ENCODE measurements at places on chromosomes 13 and 19.

GRCh38 chr13:97248243-97248642, 26.1 kb downstream of the MBNL2 start:
- DNase-seq = no peak

DNA sequence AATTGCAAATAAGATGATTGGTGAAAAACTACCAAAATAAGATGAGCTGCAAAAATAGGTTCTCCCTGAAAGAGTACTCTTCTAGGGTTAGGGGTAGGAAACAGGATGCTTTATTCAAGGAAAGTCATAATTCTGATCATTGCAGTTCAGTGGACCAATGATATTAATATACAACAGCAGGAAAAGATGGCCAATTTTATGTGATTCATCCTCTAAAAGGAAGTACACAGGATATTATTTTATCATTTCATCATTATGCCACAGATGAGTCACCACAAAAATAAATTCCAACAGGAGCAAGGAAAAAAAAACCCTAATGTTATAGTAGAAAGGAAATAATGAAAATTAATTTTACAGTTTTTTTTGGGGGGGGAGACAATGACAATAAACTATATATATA, 205.0 kb downstream of the NALCN start:
- peak; percentile 65 for DNase-seq

DNA sequence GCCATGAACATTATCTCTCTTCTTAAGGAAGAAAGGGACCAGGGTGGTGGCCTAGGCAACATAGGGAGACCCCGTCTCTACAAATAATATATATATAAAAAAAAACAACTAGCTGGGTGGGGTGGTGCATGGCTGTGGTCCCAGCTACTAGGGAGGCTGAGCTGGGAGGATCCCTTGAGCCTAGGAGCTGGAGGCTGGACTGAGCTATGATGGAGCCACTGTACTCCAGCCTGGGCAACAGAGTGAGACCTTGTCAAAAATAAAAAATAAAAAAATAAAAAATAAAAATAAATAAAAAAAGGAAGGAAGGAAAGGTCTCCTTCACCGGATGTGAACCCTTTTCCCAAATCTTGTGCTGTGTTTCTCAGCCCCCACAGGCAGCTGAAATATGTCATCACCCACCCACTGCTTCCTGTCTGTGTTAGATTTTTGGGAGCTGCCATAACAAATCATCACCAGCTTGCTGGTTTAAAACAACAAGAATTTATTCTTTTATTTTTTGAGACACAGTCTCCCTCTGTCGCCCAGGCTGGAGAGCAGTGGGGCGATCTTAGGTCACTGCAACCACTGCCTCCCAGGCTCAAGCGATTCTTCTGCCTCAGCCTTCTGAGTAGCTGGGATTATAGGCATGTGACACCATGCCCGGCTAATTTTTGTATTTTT, 9.5 kb upstream of the TSPAN16 start:
- peak; percentile 49 for DNase-seq

DNA sequence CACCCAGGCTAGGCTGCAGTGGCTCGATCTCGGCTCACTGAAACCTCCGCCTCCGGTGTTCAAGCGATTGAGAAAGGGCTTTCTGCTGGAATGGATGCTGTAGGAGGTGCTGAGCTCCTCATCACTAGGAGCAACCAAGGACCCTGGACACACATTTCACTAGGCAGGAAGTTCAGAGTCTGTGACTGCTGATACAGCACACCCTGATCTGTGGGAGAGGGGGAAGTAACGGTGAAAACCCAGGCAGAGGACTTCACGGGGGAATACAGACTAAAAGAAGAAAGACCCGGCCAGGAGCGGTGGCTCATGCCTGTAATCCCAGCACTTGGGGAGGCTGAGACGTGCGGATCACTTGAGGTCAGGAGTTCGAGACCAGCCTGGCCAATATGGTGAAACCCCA, 11.9 kb upstream of the NOTCH3 start:
- no peak for DNase-seq

DNA sequence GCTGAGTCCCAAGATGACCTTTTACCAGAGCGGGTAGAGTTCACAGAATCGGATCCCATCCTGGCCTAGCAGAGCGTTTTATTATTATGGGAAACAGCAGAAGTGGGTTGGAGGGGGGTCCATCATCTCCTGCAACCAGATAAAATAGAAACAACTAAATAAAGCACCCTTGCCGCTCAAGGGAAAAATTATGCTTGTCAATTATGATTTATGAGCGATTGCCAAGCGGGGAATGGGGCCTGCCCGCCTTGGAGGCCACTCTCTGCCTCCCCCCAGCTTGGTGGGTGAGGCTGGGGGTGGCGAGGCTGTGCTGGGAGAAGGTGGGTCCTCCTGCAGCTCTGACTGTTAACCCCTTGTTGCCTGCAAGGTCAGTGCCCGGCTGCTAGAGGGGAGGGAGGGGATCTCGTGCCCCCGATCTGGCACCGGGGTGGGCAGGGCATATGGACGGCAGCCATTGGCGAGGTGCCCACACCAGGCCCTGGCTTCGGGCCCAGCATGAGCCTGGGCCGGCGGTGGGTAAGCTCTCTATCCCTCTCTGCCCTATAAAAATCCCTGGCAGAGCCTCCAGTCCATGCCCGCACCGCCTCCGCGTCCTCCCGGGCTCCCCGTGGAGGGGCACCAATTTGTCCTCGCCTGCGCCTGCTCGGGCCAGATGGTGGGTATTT, 129.1 kb downstream of the URI1 start:
- DNase-seq = no peak

GRCh38 chr19:802498-803098, 5.3 kb downstream of the PTBP1 start:
- DNase-seq = peak; percentile 81

GRCh38 chr13:61202042-61202441, 213.6 kb downstream of the PCDH20 start:
- no peak for DNase-seq

DNA sequence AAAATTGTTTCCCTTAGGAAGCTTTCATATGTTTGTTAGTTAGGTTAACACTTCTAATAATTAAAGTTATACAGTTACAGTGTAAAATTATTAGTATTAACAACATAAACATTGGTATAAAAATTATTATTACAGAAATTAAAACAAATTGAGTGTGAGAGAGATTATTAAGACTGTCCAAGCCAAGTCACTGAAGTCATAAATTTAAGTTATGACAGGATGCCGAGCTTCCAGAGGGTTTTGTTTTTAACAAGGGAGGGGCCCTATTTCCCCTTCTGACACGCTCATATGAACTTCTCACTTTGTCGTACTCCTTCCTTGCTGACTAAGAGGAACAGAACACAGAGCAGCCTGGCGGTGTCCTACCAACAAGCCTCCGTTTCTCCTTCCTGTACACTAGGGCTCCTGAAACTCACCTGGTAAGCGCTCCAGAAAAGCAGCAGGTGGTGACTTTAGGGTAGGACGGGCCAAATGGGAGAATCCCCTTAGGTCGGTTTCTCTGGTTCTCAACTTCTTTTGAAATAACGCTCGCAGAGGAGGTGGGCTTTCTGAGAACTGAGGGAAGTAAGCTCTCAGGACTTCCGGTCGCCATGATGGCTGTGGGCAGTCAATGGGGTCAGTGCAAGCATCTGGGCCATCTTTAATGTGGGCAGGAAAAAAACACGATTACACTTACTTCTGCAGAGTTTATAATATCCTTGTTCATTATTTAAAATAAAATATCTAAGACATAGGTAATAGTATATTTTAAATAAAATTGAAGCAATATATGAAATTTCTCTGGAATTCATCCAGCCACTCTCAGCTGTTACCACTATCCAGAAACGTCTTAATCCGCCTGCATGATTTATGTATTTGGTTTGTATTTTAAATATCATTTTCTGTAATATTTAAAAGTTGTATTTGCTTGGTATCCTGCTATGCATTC, at the start of gene CARD8:
Gene CARD8, minus strand, starts transcription at position 537 of the 928 bp plus-strand sequence. CDS start 14,892 bp downstream, outside the sequence.
- peak; percentile 91 for DNase-seq

DNA sequence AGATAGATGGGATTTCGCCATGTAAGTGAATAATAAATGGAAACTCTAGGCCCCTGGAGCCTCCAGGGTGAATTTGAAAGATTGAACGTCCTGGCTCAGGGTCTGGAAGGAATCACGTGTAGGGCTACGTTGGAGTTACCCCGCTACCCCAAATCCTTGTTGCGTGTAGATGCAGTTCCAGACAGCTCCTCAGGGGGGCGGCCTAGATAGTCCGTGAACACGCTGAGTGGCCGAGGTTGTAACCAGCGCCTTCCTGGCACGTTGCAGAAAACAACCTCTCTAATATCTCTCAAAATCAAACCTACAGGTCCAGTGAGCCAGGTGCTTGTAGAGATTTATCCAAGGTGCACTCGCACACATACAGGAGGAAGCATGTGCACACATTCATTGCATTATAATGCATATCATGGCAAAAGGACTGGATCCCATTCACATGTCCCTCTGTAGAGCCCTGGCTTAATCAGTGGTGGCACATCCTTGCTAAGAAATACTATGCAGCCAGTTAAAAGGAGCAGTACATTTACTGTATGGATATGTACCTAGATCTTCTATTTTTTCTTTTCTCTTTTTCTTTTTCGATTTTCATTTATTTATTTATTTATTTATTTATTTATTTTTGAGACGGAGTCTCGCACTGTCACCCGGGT, 2.5 kb upstream of the KEAP1 start:
- peak; percentile 75 for DNase-seq

GRCh38 chr19:55082020-55082851, 6.6 kb downstream of the EPS8L1 start:
- peak; percentile 68 for DNase-seq

GRCh38 chr19:49017666-49018351, 918 bp upstream of the LHB start:
- DNase-seq = peak; percentile 62

- no peak for DNase-seq
Measured at GRCh38 chr19:2732157-2732725, 7.6 kb downstream of the SLC39A3 start.

DNA sequence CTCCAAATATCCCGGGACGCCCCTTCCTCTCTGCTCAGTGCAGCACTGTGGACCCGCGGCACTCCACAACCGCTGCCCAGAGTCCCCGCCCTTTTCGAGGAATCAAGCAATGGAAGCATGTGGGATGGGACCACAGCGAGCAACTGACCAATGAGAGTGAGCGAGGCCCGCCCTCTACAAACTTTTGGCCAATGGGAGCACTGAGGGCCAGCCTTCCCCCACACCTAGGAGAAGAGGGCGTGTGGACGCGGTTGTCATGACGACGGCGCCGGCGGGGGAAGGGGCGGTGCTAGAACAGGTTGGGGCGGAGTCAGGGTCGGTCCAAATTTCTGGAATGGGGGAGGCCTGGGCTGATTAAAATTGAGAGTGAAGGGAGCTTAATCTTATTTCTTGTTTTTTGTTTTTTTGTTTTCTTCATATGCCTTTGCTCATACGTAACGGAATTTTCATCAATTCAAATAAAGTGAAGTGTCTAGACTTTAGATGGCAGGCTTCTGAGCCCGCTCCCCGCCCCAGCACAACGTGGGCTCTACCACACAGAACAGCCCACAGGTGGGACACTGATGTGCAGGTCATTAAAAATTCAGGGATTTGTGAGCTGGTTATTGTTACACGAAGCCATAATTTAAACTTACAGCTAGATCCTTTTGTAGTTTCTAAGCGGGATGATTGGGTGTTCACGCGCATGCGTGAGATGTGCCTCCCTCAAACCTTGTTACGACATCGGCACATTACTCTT, at the start of gene DNAAF3:
Gene DNAAF3, minus strand, starts transcription at position 84 of the 739 bp plus-strand sequence. CDS start 200 bp downstream, outside the sequence.
- DNase-seq = peak; percentile 99

DNA sequence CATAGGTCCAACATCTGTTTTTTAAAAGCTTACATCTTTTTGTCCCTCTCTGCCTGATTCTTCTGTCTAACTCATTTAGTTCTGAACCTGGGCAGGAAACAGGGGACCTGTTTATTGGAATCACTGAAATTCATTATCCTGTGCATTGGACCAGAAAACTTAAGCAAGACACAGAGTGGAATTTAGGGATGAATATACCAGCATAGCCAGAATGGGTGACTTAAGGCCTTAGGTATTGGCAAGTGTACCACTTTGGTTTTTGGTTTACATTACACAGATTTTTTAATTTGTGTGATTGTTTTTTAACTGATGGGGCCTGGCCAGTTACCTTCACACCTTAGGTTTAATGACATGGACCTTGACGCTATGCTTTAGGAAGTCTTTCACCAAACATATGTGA, 232.5 kb downstream of the GPC5 start:
- DNase-seq = no peak

DNA sequence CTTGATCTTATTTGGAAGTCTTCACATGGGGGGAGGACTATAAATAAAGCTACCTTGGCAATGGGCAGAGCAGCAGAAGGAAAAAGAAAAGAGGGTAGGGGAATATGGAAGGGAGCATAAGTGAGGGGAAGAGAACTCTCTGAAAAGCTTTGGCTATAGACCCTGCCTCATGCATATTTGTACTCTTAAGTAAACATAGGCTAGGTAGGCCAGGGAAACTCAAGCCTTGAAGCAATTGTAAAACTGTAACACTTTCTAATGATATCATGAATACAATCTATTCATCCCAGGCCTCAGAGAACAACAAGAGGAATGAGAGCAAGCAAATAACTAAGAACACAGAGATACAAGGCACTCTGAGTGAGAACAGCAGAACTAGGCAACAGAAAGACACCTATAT, 20.4 kb downstream of the MYCBP2 start:
- no peak for DNase-seq

- no peak for DNase-seq
Measured at GRCh38 chr13:39186205-39186875, 148.1 kb downstream of the NHLRC3 start.

DNA sequence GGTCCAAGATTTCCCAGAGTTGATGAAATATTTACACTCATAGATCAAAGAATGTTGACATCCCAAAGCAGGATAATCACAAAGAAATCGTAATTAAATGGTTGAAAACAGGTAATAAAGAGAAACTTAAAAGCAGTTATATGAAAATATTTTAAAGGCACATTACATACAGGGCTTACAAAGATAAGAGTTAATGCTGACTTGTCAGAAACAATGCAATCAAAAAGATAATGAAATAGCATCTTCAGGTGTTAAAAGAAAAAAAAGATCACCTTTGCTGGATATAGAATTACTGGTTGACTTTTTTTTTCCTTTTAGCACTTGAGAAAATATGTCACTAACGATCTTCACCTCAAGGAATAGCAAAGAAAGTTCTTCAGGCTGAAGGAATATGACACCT, 48.8 kb downstream of the KCTD15 start:
- DNase-seq = no peak

DNA sequence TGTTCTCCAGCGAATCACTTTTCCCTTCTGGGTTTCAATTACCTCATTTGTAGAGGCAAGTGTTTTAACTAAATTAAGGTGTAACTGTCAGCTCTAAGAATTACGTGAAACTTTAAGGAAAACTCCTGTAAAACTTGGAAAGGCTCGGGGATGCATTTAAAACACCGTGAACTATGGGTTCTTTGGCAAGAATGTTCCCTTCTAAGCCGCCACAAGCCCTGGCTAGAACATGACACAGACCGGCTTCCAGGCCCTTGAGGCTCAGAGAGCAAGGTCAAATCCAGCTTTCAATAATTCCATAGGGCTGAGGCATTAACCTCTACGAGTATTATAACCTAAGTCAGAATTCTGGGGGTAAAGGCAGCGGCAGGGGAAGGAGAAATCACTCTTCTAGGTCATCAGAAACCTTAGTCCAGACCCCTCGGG, 685 bp downstream of the VWA8 start:
- peak; percentile 20 for DNase-seq

GRCh38 chr13:21637296-21637695, 33.3 kb upstream of the MICU2 start:
- DNase-seq = peak; percentile 49
